ENCODE measurements at places on chromosomes 4 and X.

DNA sequence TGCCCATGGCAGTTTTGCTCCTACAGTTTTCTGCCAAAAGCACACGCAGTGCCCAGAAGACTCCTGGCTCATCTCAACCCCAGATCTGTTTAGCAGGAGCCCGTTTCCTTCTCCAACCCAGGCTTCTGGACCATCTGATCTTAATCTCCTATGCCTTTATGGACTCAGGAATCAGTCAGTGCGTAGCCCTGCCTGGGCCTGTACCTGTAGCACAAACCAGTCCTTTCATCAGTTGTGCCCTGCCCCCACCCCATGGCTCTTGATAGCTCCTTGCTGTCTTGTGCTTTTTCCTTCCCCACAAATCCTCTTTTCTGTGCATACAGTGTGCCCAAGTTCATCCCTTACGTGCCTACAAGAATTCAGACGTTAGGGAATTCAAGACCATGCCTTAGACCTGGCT, 1.5 kb downstream of the ZNF718 start:
- no peak for DNase-seq

- DNase-seq = peak; percentile 11
Observed at GRCh38 chrX:37060999-37061398, 52.8 kb downstream of the FAM47C start.

- DNase-seq = peak; percentile 51
Observed at GRCh38 chr4:169345316-169345721, 74.6 kb upstream of the SH3RF1 start.

GRCh38 chrX:134180601-134181274, 56.2 kb upstream of the CCDC160 start:
- no peak for DNase-seq
